ENCODE measurements at places on chromosomes 1 and 21. TPM values are rescaled to one million over a fixed set of nuclear protein-coding genes. Genes with fewer than 3 reads are reported as not detected.

Gene OR2L5
- total RNA-seq, result not detected

Gene KIF17
- 2.2 TPM for total RNA-seq

Gene ELOA
- 45.6 TPM for total RNA-seq

Gene DCST1
- total RNA-seq, result not detected

Gene F13B
- total RNA-seq, result not detected

Gene CCDC190
- 0.23 TPM for total RNA-seq

DNA sequence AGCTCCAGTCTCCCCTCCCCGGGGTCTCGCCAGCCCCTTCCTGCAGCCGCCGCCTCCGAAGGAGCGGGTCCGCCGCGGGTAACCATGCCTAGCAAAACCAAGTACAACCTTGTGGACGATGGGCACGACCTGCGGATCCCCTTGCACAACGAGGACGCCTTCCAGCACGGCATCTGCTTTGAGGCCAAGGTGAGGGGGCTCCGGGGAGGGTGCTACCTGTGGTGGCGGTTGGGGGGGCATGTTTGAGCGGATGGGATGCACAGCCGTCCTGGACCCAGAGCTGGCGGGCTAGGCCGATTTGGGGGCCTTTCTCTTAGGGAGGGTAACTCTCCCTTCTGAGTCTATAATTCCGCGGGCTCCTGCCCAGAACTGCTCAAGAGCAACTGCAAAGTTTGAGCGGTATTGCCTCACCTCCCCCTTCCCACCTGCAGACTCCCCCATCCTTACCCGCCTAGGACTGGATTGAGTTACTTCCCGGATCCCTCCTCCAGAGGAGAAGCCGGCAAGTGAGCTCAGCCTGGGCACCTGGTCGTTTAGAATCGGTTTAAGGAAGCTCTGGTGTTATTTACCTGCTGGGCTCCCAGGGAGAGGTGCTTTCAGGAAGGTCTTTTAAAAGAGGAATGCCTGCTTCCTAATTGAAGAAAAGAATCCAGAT is 730 bp downstream of the NOS1AP start:
- peak; percentile 51 for DNase-seq

DNA sequence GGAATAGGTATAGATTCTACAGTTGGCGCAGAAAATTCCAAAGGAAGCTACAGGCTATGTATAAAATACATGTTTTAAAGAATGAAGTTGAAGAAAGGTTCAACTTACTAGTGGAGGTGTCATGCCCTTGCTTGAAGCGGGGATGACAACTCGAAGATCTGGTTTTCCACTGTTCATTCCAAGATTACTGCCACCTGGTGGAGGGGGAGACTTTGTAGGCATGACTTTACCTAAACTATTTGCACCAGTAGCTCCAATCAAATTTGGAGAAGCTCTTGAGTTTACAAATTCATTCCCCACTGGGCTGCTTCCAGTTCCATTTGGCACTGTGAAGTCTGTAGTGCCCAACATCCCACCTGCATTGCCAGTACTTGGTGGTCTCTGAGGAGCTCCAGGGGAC is 81.7 kb downstream of the AXDND1 start:
- no peak for DNase-seq

GRCh38 chr21:40208206-40208947 is 341.1 kb downstream of the PCP4 start:
- no peak for DNase-seq

GRCh38 chr1:79388694-79389361 is 382.3 kb upstream of the ADGRL4 start:
- DNase-seq, result no peak

- no peak for DNase-seq
These were observed 207.0 kb downstream of the BARHL2 start for GRCh38 chr1:90510143-90510542.

GRCh38 chr21:44920694-44921604 is at the start of gene ITGB2:
ITGB2 (minus strand) TSS chr21:44920899; CDS start chr21:44910782, 10,117 bp downstream.
- DNase-seq, result no peak

DNA sequence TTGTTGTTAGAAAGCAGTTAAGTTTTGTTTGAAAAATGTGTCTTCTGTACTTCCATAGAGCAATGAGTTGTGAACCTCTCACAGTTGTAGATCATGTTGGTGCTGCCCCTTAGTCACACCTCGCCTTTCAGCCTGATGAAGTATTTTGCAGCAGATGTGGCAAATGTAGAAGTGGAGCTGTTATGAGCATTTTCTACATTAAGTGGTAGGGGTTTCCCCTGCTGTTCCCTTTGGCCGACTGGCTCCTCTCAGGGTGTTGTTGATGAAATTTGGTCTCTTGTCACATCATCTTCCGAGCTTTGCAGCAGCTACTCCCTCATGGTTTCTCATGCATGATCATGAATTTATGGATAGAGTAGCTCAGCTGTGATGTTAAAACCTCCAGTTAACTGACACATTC is 33.6 kb upstream of the DENND1B start:
- no peak for DNase-seq

DNA sequence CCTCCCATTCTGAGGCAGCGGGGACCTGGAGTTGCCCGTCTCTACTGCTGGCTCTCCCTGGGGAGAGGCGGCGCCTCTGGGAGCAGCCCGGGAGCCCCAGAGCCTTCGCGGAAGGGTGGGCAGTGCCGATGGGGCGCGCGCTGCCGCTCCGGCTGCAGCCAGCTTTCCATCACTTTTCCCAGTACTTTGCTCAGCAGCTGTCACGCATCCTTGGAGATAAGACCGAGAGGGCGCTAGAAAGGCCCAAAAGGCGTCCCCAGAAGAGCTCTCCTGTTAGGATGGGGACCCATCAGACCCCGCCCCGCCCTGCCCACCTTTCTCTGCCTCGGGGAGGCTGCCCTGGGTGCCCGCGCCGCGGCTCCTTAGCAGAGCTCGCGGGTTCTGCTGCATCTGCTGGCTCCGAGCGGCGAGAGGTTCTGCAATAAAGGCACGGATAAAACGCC is 534 bp downstream of the KCNH1 start:
- DNase-seq, result no peak

DNA sequence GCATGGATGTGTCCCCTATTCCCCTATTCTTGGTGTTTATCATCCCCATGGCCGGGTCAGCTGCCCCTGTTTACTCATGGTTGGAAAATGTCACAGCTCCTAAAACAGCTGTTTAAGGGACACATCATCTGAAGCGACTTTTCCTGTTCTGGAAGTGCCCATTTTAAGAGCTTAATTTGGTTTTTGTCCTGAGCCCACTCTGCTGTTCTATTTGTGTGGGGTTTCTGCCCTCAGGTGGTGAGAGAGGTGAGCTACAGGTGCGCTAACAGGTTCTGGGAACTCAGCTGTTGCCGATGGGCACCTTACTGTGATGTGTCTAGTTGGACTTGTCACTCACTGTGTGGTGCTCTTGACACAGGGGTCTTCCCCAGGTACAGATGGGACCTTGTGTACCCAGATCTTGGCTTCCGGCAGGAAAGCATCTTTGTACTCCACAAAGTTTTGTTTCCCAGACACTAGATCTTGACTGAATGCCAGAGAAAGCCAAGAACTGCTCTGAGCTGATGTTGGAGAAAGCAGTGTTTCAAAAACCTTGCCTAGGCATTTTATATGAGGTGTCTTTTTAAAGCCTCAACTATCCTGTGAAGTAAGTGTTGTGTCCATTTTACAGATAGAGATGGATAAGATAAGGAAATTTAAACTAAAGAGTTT is 59.0 kb upstream of the CD1D start:
- no peak for DNase-seq

DNA sequence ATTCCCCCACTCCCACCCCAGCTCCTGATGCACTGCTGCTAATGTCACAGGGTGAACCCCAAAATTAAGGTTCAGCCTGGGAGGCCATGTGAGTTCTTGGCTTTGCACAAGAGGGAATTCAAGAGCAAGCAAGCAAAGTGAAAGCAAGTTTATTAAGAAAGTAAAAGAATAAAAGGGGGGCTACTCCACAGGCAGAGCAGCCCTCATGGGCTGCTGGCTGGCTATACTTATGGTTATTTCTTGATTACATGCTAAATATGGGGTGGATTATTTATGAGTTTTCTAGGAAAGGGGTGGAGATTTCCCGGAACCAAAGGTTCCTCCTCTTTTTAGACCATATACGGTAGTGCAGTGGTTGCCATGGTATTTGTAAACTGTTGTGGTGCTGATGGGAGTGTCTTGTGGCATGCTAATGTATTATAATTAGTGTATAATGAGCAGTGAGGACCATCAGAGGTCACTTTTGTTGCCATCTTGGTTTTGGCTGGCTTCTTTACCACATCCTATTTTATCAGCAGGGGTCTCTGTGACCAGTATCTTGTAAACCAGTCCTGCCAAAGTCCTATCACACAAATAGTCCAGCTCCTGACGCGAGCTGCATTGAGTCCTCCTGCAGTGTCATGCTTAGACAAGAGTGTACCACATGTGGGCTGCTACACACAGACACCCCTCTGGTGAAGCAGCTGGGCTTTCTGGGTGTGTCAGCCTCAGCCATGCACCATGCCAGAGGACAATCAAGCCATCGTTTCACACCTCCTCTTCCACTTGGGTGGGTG is 46.4 kb upstream of the CSF1 start:
- DNase-seq, result no peak

DNA sequence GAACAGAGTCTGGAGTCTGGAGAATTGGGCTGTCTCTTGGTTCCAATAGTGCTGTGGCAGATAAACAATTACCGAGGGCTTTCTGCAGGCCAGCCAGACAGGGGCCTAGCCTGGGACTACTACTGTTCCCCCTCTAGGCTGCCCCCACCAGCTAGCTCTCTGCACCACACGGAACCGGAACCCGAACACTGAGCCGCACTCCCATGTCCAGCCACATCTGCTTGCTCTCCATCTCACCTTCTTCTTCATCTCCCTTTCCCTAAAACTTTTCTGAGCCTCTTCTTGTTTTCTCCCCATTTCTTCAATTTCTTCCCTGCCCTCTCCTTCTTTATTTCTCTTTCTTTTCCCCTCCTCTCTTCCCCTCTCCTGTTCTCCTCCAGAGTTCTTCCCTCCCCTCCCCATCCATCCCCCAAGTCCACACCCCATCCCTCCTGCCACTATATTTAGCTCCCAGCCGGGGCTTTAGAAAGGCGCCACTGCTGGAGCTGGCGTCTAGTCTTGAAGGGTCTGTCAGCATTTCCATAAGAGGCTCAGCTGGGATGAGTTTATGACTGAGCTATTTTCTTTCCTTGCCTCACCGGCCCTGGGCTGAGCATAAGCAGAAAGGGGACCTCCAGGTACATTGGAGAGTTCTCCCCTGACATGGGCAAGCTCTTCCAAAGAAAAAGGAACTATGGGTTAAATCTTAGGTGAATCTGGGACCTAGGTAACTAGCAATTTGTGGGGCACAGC is 25.7 kb upstream of the ATP2B4 start:
- no peak for DNase-seq

DNA sequence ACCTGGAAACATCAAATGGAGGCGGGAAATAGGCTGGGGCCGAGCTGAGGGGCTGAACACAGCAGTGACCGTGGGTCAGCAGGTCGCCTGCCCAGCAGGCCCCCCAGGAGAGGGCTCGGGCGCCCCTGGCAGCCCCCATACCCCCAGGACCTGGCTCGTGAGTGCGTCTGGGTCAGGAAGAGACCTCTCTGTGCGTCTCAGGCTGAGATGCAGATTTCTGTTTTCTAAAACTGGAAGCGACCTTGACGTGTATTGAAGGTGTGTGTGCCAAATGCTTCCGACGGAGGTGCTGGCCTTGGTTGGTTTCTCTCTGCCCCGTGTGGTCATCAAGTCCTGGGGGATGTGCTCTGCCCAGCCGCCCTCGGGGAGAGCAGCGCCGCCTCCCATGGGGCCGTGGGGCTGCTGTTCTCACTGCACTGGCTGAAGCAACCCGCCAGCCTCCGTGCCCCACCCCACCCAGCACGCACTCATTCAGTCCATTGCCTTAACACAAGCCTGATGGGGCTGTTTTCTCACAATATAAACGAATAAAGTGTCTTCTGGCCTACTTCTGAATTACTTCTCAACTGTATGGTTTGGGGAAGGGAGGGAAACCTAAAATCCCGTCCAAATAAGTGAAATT is 7.4 kb downstream of the PEX10 start:
- DNase-seq, result no peak

DNA sequence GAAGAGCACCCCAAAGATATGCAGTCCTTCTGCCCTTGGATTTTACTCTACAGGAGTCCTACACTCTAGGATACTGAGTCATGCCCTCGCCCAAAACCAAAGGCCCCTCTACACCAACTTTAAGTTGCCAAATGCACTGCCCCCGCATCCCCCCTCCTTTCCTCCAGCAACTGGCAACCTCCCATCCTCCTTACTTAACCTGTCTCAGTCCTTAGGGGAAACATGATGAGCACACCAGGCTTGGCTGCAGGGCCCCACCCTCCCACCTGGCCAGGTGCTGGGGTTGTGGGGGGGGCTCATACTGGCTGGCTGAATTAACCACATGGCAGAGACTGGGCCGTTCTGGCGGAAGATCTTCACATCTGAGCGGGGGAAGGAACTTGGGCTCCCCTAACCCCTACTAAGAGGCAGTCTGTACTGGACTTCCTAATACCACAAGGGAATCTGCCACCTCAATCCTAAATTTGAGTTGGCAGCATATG is 1.2 kb downstream of the HDGF start:
- DNase-seq, result peak; percentile 79

DNA sequence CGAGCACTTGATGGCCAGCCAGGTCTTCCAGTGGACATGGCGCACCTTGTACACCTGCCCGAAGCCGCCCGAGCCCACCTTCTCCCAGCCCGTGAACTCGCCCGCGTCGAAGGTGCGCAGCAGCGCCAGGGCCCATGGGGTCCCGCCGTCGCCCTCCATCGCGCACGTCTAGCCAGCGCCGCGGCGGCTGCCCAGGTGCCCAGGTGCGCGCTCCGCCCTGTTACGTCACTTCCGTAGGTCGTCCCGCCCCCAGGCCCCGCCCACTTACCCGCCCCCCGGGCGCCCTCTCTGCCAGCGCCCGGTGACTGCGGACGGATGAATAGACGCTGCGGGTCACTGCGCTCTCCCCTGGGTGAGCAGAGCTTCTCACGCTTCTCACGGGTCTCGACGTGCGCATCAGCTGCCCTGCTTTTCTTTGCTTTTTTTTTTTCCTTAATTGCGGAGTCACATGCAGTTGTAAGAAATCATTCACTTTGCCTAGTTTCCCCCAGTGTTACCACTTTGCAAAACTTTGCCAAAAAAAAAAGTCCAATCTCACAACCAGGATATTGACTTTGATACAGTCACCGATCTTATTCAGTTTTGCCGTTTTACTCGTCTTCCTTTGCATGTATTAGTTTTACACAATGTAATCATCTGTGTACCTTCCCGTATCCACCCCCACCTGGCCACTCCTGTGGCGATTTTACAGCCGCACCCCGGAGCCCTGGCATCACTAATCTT is at the start of gene RIPK4:
Gene RIPK4, minus strand, starts transcription at position 170 of the 723 bp plus-strand sequence. Its CDS starts 11 bp downstream, at position 159.
- peak; percentile 86 for DNase-seq

DNA sequence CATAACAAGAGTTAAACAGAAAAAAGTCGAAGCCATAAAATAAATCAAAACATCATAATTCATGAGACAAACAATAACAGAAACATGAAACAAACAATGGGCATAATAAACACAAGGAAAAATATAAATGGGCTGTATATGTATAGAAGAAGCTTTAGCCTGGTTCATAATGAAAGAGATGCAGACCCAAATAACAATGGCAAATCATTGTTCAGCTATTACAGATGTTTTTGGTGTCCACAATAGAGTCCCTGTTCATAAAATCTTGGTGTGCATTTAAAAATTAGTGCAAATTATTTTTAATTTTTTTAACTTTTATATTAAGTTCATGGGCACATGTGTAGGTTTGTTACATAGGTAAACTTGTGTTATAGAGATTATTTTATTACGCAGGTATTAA is 1185.9 kb upstream of the B3GALT2 start:
- no peak for DNase-seq

GRCh38 chr1:202562444-202563060 is 147.7 kb downstream of the SYT2 start:
- no peak for DNase-seq
